ENCODE measurements at places on chromosomes 5 and 9.

- no peak for DNase-seq
These were observed 13.5 kb downstream of the ZNF346 start for GRCh38 chr5:177035976-177036375.

- no peak for DNase-seq
These were observed 39.7 kb downstream of the CHSY3 start for GRCh38 chr5:129943936-129944335.

GRCh38 chr9:15158064-15158463 lies 149.0 kb downstream of the TTC39B start:
- no peak for DNase-seq

GRCh38 chr5:180785794-180786221 lies 16.8 kb downstream of the MGAT1 start:
- DNase-seq: peak; percentile 71

DNA sequence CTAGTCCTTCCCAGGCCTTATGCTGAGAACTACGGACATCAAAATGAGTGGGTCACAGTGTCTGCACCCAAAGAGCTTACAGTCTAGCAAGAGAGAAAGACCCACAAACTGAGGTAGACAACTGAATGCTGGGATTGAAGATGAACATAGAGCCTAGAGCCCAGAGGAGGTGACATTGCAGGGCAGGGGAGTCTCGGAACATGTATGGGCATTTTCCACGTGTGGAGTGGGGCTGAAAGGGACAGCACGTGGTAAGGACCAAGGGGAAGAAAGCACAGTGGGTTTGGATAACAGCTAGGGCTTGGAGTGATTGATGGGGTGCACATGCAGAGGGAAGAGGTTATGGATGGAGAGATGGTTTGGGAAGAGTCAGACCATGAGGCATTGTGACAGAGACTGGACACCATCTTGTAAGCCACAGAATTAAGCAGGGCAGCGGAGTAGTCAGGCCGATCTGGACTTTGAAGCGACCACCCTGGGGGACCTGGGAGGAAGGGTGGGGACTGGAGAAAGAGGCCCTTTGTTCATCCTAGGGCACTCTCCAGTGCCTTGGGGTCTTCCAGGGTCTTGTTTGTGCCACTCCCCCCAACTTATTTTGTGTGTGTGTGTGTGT lies 47.5 kb upstream of the SH3PXD2B start:
- no peak for DNase-seq

DNA sequence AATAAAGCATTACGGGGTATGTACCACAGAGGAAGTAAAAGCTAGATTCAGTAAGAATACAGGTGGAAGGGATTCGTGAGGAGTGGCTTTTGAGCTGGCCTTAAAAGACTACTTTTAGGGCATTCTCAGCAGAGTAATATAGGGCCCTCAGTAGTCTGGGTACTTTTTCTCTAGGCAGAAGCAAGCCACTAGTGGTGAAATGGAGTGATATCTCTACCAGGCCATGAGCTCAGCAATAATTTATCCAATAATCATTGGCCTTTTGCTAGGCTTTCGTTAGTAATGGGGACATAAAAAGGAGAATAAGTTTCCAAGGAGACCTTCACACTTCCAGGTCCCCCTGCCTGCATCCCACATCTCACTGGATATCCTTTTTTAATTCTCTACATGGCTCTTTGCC lies 1.7 kb downstream of the POLR3G start:
- DNase-seq: no peak

GRCh38 chr5:1878050-1878849 lies 4.5 kb downstream of the IRX4 start:
- no peak for DNase-seq

DNA sequence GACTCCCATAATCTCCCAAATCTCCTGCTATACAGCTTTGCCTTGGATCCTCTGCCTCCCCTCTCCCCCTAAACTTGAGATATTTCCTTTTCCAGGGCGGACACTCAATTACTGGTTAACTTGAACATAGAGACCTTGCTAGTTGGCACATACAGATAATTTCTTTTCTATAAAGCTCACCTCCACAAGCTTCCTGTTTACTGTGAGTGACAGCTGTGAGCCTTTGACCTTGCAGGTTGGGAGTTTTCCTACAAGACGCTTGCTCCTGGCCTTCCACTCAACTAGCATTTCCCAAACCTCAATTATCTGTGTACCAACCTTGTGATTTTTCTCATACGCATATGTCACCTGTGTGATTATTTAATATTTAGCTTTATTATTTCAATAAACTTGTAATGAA lies 114.5 kb downstream of the GNA14 start:
- DNase-seq: no peak

- peak; percentile 86 for DNase-seq
These were observed 45.4 kb downstream of the RAB14 start for GRCh38 chr9:121156263-121156731.

DNA sequence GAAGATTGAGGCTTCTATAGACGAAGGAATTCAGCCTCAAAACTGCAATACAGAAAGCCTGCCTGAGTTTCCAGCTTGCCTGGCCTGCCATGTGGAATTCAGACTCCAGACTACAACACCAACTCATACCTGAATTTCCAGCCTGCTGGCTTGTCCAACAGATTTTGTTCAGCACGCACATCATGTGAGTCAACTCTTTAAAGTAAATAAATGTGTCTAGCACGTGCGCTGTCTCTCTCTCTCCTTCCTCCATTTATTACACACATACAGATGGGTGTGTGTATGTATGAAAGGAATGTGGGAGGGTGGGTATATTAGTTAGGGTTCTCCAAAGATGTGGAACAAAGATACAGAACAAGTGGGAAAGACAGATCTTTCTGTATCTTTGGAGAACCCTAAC lies 82.4 kb upstream of the TAS2R1 start:
- peak; percentile 90 for DNase-seq

DNA sequence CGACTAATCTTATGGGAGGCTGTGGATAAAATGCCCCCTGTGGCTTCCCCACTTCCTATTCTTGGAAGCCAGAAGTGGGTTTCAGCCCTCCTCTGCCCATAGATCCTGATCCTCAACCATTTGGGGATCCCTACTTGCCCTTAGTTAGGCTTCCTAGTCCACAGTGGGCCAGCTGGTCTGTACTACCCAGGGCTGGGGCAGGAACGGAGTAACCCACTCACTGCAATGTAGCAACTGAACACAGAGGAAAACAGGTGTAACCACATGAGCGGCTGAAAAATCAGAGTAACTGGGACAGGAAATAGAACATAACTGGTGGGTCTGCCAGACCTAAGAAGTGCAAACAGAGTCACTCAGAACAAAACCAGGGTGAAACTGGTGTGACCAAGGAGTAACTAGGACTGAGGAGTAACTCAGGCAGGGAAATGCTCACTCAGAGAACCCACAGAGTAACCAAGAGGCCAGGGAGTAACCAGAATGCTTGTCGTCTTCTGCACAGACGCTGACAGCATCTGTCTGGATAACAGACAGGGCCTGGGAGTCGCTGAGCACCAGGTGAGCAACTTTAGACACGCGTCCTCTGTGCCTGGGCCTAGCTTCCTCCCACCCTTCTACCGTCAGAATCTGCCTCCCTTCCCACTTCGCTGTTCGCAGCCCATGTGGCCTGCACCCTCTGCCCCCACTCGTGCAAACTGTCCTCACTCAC lies 1.0 kb downstream of the AQP3 start:
- no peak for DNase-seq

DNA sequence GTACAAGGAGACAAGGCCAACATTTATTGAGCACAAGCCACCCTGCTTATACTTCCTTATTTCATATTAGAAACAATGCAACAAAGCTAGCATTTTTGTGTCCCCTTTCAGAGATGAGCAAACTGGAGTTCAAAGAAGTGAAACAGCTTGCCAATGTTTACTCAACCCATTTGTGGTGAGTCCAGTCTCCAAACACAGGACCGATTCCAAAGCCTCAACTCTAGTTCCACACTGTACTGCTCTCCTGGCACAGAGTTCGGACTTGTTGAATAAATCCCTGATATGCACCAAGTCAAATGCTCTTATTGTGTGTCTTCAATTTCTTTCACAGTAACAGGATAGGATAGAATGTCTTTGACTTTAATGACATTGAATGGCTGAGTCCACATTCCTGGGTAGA lies 604.8 kb upstream of the BRINP1 start:
- DNase-seq: no peak

GRCh38 chr5:36365896-36366295 lies 64.2 kb upstream of the RANBP3L start:
- no peak for DNase-seq

DNA sequence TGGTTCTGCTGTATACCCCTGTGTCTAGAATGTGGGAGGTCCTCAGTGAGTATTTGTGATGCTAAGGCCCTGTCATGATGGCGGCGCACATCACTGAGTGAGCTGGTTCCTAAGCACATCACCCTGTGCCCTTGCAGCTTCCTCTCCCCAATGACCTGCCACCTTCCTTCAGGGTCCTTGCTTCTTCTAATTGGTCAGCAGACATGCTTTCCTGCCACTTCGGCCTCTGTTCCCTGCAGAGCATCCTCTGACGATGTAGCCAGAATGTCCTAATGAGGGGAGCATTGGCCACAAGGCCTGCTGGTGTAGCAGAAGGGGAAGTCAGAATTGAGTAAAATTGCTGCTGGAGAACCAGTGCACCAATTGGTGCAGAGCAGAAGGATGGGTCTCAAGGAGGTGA lies 31.1 kb upstream of the ANGPTL2 start:
- no peak for DNase-seq

GRCh38 chr9:138073408-138073807 lies 195.8 kb downstream of the CACNA1B start:
- no peak for DNase-seq

GRCh38 chr5:176916337-176916736 lies 17.2 kb upstream of the HK3 start:
- DNase-seq: no peak

DNA sequence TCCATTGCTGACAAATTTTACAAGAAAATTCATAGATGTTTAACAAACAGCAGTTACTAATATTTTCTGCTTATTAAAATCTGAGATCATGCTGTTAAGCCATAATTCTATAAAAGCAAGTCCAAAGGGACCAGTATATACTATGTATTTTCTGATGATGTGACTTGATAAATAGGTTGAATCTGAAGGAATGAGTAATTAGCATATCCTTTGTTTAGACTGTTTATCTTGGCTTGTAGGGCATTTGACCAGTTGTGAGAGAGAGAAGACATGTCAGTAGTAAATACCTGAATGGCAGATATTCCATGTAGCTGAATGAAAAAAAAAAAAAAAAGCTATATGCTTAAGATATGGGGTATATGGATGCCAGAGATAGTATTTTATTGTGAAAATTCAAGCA lies 14.6 kb downstream of the CPEB4 start:
- DNase-seq: no peak

DNA sequence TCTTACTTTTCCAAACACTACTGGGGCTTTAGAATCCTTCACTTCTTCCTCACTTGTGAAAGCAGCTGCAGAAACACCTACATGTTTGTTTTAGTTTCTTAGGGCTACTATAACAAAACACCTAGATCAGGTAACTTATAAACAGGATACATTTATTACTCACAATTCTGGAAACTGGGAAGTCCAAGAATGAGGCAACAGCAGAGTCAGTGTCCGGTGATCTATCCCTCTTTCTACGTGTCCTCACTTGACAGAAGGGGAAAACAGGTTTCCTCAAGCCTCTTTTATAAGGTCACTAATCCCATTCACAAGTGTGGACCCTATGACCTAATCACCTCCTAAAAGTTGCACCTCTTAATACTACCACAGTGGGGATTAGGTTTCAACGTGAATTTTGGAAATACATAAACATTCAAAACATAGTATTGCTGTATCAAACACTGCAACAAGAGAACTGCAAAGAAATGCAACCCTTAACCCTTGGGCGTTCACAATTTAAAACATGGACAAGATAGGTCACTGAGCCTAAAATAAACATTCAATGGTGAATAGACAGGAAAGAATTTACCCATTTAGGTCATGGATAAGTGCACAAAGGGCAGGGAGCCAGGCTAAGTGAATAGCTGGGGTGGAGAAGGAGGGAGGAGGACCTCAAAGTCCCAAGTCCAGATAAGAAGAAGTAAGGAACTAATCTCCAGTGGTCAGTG lies 104.3 kb downstream of the PIK3R1 start:
- DNase-seq: no peak

Data from fibroblast of skin of left quadriceps (primary cell).